Esophagus squamous epithelium (tissue), 5 donors: ENCODE measurements at places on chromosomes 5 and 9.
A peak's percentile ranks its signal among the peaks of the same experiment; 100 is the strongest.

- DNase-seq, result peak; percentile 31
These were observed 735 bp downstream of the ECPAS start for GRCh38 chr9:111483439-111483857.

DNA sequence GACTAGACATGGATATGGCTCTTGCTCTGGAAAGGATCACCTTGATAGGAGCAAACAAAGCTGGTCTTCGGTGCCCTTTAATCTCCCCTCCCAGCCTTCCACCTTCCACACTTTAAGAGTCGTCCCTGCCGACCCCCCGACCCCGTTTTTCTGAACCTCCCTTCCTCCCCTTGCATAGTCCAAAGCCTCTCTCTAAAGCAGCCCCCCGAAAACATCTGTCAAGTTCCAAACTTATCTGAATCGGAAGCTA lies 423 bp upstream of the NUP214 start:
- no peak for DNase-seq

- no peak for DNase-seq
These were observed 28.3 kb downstream of the ARHGEF28 start for GRCh38 chr5:73654171-73654811.

DNA sequence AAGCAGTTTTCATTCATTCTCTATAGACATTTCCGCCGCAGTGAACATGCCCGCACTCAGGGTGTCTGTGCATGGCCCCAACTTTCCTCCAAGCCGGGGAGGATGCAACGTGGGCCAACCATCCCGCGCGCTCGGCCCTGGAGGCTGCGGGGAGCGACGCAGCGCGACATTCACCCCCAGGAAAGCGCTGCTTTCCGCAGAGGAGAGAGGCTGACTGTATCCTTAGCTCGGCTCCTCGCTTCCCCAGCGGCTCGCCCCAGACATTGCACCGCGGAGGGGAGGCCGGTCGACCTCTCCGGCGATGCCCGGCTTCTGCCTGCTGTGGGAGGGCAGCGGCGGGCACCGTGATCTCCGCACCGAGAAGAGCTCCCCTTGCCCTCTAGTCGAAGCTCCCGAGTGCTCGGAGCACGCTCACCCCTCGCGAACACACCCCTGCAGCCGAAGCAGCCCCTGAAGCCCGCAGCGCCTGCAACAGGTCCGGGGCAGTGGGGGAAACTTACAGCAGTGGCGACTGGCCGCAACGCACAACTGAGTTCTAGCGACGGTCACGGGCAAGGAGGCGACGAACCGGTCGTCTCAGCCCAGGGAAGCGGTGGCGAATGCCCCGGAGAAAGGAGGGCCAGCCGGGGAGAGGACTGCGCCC lies 600 bp downstream of the ENC1 start:
- no peak for DNase-seq

GRCh38 chr9:108049026-108049607 lies 559.5 kb upstream of the KLF4 start:
- DNase-seq, result no peak

GRCh38 chr9:71441266-71441665 lies 319.8 kb upstream of the TRPM3 start:
- no peak for DNase-seq

GRCh38 chr5:97243353-97243752 lies 60.3 kb upstream of the RIOK2 start:
- DNase-seq, result no peak

- no peak for DNase-seq
These were observed 775.9 kb upstream of the CDH9 start for GRCh38 chr5:27814286-27814685.

GRCh38 chr9:131720330-131720729 lies 19.5 kb downstream of the RAPGEF1 start:
- DNase-seq, result no peak

GRCh38 chr9:36164989-36165388 lies 4.2 kb upstream of the CCIN start:
- DNase-seq, result no peak

DNA sequence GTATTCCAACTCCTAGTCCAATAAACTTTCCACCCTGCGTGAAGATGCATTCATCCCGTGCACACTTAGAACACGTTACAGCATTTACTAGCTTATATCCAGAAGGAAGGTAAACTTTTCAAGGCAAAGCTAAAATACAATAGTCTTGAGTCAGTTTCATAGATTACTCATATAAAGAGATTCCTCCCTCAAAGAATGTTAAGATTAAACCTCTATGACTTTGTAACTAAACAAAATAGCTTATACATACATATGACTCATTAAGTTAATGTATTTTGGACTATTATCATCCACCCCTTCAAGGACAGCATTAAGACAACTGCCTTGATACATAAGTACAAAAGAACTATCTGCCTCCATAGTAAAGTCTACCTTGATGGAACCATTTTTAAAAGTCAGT lies 36.1 kb downstream of the TLE1 start:
- DNase-seq, result no peak
